Activated T-cell treated with anti-CD3 and anti-CD28 coated beads for 4 hours (primary cell): ENCODE measurements at places on chromosomes 11 and 22.

DNA sequence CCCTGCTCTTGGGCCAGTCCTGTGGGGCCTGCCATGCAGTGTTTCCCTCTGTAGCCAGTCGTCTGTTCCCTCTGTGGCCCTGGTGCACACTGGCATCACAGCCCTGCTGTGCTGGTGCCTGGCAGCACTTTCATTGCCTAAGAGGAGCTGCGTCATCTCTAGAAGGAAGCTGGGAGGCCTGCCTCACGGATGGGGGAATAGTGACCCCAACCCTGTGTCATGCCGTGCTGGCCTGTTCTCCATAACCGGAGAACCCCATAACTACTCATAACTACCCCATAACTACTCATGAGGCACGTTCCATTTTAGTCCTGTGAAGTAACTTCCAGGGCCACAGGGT lies 14.0 kb downstream of the RAB36 start:
- DNase-seq: no peak

DNA sequence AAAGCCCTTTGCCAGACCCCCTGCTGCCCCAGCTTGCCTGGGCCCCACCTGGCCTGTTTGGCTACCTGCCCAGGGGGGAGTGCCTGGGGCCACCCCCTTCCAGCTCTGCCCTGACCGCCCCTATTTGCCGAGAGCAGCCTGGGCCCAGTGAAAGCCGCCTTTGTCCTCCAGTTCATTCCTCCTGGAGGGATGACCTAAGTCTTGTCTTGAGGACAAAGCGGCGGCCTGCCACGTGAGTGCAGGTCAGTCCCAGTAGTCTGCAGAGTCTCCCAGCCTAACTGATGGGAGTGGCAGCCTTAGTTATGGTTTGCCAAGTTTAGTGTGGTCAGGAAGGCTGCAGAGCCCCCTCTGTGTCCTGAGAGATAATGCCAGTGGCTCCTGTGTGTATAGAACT lies 115.9 kb upstream of the CRYBB3 start:
- DNase-seq: no peak

DNA sequence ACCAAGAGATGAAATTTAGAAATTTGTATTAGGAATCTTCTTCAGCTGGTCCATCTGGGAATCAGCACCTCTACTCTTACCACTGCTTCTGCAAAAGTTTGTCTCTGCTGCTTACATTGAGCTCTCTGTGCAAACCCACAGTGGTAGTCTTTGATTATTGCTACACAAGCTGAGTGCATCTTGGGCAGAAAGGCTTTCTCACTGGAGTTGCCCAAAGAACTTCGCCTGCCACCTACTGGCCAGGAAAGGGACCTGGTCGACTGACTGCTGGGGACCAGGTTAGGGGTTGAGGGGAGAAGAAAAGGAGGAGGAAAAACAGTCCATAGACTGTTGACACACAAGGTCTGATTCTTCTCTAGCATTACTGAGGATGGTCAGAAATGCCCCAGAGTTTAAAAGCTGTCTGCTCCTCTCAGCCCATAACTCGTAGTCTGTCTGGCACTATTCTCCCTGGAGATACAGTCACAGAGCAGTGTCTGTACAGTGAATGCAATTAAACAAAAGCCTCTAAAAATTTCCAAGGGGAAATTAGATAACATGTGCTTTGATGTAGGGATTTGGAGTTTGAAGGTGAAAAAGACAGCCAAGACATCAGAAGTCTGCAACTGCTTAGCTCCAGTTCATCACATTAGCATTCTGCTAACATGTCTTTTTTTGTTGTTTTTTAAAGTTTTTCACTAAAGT lies 215.0 kb upstream of the CTSC start:
- peak; percentile 20 for DNase-seq

GRCh38 chr11:121566279-121567168 lies 113.8 kb upstream of the SORL1-AS1 start:
- no peak for DNase-seq

DNA sequence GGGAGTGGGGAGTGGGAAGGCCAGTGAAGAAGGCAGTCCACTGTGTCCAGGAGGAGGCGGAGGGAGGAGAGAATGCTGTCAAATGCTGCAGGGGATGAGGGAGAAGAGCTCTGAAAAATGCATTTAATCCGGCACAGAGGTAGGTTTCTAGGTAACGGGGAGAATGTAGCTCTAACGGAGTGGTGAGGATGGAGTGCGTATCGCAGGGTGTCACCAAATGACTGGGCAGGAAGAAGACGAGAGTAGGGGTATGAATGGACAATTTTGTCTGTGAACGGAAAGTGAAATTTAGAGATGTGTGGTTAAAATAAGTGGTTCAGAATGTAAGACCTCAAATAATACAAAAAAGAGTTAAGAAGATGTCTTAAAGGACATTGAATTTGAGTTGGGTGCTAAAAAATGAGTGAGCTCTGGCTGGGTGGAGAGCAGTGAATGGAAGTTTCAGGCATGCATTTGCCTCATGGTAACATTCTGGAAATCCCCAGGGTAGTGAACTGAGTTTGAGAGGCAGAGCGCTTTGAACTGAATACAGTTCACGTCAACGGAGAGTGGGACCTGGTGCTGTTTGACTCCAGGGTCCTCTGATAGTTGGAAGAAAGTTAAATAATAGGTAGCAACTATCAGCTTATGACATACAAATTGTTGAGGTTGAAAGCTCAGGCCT lies 81.3 kb upstream of the CADM1 start:
- DNase-seq: no peak

GRCh38 chr11:34366522-34366921 lies 8.7 kb upstream of the ABTB2 start:
- no peak for DNase-seq

- no peak for DNase-seq
Observed at GRCh38 chr11:27552341-27552740, 45.8 kb upstream of the LIN7C start.

- DNase-seq: no peak
Observed at GRCh38 chr11:74546752-74547151, 45.6 kb upstream of the POLD3 start.

- no peak for DNase-seq
Observed at GRCh38 chr11:100716838-100717237, 29.8 kb downstream of the ARHGAP42 start.
